ENCODE measurements at places on chromosomes 3 and 15.
A peak's percentile ranks its signal among the peaks of the same experiment; 100 is the strongest.

- DNase-seq, result no peak
Observed at GRCh38 chr15:85649372-85649771, 145.4 kb downstream of the KLHL25 start.

DNA sequence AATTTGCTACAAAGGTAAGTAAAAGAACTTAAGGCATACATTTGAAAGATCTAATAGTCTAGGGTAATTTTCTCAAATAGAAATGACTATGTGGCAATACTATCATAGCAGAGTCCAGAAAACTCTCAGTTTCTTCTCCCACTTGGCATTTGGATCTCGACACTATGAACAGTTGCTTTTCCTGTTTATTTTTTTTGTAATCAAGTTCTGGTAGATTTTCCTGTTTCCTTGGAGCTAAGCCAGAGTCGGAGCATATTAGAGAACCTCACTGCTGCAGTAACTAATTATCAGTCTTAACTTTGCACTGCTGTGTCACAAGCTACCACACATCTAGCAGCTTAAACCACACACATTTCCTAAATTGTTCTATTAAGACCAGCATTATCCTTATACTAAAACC, 44.9 kb upstream of the ZNF385D start:
- no peak for DNase-seq

- peak; percentile 28 for DNase-seq
Observed at GRCh38 chr3:184756151-184757021, 44.5 kb upstream of the MAGEF1 start.

DNA sequence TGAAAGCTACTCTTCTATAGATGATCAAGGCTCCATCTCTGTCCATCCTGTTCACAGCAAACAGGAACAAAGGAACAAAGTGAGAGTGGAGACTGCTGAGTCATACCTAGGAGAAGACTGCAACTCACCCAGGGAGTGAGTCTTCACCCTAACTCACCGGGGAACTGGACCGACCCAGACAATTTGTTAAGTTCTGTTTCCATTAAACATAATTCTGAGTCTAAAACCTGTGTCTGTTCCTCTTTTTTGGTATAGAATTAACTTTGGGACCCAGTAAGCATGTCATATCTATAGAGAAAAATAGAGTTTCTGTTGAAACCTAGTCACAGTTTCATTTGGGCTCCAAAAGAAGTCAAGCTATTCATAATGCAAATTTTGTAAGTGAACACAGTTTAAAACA, 21.6 kb downstream of the CCDC80 start:
- no peak for DNase-seq

- DNase-seq, result no peak
Observed at GRCh38 chr15:92745845-92746271, 90.3 kb upstream of the FAM174B start.

GRCh38 chr3:135516143-135516542, 449.4 kb upstream of the PPP2R3A start:
- DNase-seq, result no peak

GRCh38 chr3:134903837-134904236, 108.8 kb downstream of the EPHB1 start:
- DNase-seq, result no peak

GRCh38 chr3:5126586-5126985, 4.5 kb downstream of the ARL8B start:
- no peak for DNase-seq

DNA sequence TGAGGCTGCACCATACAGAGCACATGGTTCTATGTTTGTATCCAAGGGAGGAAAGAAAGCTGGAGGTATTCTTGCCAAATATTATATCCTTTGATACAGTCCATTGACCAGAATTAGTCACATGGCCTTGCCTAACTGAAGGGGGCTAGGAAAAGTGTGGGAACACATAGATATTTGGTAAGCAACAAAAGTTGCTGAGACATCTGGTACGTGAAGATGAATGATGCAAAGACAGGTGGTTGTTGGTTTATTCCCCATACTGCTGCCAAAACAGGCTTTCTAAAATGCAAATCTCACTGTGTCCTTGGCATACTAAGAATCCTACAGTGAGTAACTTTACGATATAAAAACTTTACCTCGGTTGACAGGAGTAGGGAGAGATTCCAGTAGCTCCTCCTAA, 162.2 kb downstream of the VGLL3 start:
- peak; percentile 28 for DNase-seq

DNA sequence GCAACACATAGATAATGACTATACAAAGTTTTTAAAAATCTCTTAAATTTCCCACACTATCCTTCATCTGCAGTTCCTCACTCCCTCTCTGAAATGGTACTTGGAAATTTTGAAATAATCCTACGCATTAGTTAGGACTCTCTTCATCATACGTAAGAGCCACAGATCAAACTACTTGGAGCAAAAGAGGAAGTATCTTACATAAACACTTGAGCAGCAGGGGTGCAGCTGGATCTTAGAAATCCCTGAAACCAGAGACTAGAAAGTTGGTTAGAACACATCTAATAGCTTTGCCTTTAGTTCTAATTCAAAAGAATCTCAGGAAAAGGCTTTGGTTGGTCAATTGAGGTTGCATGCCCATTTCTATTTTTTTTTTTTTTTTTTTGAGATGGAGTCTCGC, 38.8 kb upstream of the ZNF445 start:
- no peak for DNase-seq

DNA sequence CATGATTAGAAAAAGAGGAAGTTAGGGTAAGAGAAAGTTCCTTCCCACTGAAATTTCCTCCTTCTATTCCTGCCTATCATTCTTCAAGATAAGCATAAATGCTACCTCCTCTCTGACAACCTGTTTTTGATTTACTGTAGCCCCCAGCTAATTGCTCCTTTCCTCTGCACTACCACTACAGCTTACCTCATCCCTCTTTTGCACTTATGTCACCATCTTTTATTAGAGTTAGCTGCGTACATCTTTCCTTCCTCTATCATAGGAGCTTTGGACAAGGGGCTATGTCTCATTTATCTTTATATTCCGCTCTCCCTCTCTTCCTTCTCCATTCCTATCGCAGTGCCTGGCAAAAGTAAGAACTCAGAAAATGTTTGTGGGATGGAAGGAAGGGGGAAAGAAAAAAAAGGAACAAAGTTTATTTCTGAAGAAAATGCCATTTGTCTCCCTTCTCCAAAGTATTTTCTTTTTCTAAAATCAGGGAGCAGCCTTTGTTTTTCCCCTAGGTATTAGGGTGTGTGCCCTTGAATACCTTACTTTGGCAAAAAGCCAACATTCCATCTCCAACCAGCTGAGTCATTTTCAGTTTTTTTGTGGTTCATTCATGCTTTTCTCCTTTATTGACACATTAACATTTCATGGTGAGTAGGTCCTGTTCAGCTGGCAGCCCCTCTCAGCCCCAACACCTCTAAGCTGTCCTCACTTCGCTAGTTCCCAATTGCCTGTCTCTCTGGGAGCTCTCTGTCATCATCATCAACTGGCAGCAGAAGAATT, 87.6 kb upstream of the SOX2 start:
- peak; percentile 16 for DNase-seq

GRCh38 chr3:179432021-179432420, 19.2 kb downstream of the GNB4 start:
- no peak for DNase-seq

DNA sequence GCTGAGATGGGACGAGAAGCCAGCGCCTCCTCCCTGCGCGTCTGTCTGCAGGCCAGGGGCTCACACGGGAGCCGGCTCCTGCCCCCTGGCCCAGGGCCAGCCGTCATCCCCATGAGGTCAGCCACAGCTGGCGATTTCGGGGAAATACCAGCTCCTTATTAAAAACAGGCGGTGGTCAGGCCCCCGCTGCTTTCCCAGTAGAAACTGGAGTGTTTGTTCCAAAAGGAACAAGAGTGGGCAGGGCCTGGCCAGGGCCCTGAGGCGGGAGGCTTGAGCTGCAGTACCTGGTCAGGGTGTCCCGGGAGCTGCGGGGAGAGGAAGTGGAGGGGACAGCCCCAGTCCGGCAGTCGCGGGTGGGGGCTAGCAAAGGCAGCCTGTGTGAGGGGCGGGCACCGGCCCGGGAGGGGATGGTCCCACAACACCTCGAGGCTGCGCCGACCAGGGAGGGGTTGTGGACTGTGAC, 17.8 kb downstream of the MYL3 start:
- DNase-seq, result no peak

- DNase-seq, result no peak
Observed at GRCh38 chr3:72449551-72449950, 398.7 kb downstream of the SHQ1 start.

DNA sequence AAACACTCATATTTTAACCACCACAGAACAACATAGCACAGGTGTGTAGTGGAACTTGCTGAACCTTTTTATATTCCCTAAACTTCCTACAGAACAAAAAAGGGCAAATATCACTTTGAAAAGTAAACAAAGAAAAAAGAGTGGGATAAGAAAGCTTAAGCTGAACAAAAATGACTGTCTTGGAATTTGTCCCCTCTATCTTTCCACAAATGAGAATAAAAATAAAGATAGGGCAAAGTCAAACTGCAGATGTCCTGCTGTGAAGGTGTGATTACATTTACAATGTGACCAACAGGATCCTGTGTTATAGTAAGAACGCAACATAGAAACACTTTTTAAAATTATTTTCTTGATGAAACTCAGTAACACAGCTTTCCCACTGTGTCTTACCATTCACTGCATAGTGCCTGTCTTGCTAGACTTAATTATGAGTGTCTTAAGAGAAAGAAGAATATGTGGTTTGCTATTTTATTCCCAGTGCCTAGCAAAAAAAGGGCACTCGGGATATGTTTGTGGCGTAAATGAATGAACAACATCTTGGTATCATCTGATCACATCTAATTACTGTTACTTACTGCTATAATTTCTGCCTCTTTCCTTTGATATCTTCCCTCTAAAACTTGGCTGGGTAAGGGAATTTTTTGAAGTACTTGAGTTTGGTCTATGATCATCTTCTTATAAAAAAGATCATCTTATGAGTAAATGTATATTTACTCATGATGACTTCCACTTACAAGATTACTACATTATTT, 67.5 kb downstream of the DENND4A start:
- no peak for DNase-seq

- no peak for DNase-seq
Observed at GRCh38 chr3:18010001-18010400, 267.6 kb upstream of the TBC1D5 start.

- no peak for DNase-seq
Observed at GRCh38 chr3:69326855-69327300, 59.0 kb downstream of the FRMD4B start.

DNA sequence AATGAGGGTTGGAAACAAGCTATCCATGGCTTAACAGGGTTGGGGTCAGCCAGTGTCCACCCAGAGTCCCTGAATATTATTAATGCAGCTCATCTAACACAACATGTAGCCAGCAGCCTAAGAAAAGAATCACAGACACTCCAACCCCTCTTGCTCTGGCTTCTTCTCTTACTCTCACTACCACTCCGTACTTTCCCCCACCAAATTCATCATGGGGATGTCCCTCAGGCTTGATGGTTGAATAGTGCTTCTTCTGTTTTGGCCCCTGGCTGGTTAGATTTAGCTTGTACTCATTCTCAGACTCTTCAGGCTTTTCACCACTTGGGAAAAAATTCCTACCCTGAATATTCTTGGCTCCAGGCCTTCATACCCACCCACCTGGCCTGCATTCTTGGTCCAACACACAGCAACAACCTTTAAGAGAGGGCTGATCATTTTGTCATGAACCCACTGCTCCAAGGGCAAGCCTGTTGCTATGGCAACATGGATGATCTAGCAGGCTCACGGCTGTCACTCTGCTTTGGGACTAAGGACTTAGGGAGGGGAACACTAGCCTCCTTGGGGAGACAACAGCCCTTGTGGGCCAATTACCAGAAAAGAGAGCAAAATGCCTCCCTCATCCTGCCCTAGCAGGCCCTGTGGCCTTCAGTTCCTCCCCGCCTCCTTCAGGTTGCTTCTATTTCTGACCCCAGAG, 9.4 kb upstream of the MED12L start:
- peak; percentile 27 for DNase-seq
